ENCODE measurements at places on chromosomes 5 and 9.

DNA sequence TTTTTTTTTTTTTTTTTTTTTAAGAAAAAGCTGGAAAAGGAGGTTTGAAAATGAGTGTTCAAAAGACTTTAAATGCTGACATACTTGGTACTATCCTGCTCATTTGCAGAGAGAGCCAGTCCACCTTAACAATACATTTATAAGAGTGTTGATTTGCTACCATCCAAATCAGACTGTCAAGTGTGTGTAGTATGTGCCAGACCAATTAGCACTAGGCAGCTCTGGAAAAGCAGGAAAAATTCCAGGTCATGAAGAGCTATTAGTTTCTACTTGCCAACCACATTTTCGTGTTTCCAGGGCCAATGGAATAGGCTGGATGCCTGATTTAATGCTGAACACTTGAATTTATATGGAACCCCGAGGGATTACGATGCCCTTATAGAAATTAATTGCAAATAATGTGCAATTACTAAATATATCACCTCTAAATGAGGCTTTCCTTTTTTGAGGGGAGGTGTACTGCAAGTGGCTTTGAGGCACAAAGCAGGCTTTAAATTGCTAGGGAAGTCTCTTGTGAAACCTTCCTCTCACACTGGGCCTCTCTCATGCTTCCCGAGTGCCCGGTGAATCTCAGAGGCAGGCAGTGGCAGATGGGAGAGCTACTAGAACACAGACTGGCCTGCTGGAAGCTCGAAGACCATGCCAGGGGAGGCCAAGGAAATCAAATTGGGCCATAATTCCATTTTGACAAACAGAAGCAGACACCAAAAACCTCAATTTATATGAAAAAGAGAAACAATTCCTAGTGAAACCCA, 178.7 kb downstream of the PPP2R2B start:
- no peak for DNase-seq

DNA sequence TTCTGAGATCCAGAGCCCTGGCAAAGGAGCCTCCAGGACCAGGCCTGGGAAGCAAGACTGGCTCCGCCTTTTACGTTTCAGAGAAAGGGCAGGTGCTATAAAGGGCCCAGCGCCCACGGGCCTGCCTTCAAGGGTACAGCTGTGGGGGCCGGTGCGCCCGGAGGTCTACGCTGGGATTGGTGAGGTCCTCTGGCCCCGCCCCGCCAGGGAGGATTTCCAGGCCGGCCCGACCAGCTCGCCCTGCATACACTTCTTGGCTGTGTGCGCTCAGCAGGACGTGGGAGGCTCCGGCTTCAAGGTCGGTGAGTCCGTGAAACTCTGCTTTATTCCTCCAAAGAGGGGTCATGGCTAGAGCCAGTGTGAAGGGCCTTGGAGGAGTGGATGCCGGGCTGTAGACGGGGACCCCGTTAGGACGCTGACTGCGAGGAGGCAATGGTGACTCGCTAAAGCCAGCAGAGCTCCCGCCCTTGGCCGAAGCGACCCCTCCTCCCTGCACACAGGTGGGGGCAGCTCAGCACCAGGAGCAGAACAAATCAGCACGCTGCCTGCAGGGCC, at the start of gene CKMT2:
TSS of gene CKMT2 (plus strand) at position 243 of the 555 bp plus-strand sequence. CDS start 17,811 bp downstream, outside the sequence.
- no peak for DNase-seq

GRCh38 chr9:107368696-107369095, 85.6 kb downstream of the RAD23B start:
- no peak for DNase-seq

GRCh38 chr5:68894673-68895072, 199.1 kb upstream of the SLC30A5 start:
- no peak for DNase-seq

DNA sequence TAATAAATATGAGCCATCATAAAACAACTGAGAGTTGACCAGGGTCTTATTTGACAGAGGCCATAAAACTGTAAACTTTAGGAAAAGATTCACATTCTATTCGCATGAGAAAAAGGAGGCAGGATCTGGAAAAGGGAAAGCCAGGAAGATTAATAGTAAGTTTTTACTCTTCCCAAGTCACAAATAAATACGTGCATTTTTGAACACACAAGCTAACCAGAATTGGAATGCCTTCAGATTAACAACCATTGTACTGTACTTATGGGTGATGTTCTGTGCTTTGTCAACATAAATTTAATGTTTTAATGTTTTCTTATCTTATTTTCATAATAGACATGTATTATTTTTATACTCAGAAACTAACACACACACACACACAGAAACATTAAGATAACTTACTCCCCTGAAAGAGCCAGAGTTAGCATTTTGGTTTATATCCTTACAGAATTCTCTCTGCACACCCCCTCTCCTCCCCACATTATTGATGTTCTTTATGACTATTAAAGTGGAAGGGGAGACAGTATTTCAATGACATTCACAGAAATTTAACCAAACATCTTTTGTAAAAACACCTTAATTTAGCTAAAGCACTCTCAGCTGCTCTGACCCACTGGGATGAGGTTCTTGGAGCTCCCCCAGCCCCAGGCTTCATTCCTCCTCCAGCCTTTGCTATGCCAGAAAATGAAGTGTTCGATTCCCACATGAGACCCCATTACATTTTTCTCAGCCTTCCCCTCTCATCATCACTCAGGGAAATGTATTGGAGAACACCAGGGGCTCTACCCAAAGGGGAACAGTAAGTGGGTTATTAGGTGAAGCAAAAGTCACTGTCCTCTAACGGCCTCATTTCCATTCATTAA, 155.5 kb downstream of the ESM1 start:
- no peak for DNase-seq

DNA sequence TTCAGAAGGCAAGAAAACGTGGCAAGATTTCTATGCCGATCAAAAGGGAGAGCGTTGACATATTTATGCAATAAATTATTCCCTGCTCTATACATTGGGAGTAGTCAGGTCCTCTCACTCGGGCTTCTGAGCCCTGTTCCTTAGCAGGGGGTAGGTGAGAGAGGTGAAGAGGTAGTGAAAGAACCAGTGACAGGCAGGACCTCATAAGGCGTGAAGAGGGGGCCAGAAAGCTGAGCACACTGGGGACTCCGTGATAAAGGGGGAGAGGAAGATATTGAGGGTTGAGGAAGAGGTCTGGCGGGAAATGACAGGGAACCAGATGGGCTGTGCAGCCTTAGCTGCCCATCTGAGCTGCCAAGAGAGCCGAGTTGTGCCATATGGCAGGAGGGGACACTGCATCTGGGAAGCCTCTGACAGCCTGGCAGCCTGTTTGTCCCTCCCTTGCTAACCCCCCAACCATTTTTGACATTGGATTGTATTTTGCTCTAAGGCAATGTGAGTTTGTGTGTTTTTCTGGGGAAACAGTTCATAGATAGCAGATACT, 782 bp upstream of the CDC20B start:
- no peak for DNase-seq

GRCh38 chr9:1647776-1648175, 367.4 kb upstream of the SMARCA2 start:
- no peak for DNase-seq

DNA sequence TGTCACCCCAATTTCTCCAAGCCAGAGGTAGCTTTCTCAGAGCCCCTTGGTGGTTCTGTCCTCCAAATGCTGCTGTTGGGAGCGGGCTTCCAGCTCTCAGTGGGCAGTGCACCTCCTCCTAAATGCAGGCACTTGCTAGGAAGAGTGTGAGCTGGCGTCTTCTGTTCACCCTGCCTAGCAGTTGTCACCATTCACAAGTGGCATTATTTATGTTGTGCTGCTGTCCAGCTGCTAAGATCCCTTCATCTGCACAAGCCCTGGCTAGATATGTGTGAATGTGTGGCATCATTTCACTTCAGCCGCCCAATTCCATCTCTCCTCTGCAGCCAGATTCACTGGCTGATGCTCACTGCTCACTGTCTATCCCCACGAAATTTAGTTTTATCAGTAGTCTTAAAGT, 43.7 kb downstream of the SLC36A1 start:
- DNase-seq, result no peak

- no peak for DNase-seq
These were observed 61.4 kb downstream of the FBXW11 start for GRCh38 chr5:171945066-171945465.

DNA sequence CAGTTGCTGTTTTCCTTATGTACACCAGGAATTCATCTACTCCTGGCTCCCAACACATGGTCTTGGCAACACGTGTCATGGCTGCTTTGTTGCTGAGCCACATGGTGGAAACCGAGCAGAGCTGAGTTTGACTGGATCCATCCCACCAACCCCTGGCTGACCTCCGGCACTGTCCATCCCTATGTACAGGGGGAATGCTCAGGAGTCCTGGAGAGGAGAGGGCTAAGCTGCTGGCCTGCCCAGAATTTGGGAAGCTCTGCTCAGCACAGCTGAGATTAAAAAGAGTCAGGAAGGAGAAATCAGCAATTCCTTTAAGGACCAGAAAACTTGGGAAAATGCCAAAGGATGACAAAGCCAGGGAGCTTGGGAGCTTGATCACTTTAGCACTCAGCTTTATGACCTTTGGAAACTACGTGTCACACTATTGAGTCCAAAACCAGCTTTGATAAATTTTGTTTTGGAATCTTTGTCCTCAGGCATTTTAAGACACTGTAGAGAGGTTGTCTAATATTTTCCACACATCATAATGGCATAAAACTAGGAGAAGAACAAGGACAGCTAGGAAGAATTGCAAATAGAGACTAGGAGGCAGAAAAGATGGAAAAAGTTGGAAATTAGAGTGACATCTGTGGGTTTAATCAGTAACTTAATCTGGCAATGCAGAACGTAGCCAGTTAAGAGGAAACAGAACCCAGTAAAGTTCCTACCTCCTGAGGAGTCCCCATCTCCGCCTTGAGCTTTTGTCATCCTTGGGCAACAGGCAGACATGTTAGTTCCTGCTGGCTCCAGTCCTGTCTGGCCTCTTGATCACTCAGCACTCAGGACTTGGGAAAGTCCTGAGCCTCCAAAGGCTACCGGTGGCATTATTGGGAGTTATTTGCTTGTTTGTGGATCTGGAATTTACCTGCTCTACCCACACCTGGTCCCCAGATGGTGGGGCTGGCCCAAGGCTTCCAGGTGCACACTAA, 62.5 kb upstream of the PLPP1 start:
- no peak for DNase-seq

- no peak for DNase-seq
These were observed 1.3 kb downstream of the BRD9 start for GRCh38 chr5:891117-891836.

DNA sequence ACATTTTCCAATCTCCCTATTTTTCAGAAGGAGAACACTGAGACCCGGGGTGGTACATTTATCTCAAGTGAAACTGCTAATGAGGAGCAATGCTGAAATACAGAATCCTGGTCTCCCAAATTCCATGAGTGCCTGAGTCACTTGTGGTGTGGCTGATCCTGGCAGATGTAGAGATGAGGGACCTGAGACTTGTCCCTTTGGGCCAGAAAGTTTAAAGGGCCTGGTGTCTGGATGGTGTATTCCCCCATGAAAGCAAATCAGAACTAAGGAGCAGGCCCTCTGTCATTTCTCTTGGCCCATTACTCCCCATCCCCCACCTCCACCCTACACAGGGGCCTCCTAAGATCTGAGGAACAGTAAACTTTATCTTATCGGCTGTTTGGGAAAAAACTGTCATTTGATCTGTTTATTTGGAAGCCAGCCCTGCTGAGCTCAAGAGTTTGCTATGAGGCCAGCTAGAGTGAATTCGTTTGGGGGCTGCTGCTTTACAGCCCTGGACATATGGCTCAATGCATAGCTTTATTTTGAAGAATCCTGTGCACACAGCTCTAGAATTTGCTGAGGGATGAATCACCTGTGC, 140.3 kb downstream of the LHFPL2 start:
- DNase-seq, result no peak

- DNase-seq, result no peak
These were observed 325.4 kb downstream of the RFX3 start for GRCh38 chr9:3200331-3200774.

DNA sequence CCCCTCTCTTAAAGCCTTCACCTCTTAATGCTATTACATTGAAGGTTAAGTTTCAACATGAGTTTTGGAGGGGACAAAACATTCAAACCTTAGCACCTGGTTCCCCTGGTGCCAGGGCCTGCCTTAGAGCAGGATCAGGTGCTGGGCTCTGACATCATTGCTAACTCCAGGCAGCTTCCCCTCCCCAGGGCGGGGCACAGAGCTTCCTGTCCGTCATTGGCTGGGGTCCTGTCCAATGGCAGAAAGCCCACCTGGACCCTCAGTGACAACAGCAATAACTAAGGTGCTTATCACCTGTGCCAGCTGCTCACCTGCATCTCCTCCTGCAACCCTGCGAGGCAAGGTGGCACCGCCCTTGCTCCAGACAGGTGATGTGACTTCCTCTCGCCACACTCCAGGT, 177.4 kb downstream of the NSG2 start:
- DNase-seq, result no peak

- DNase-seq, result no peak
These were observed 30.9 kb downstream of the YIPF5 start for GRCh38 chr5:144139586-144139985.

DNA sequence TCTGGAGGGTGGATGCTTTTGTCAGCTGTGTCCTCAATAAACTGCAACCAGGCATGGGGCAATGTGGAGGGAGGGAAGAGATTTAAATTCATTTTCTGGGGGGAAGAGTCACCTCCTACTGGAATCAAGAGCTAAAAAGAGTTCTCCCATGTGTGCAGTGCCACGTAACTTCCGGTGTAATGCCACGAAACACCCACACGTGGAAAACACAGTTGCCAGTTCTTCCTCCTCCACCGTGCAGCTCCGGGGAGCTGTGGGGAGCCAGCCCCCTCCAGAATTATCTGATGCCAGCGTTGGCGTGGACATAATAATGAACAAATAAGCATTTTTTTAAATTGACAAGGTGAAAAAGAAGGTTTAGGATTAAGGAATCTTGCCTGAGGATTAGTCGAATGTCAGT, 32.1 kb upstream of the MED10 start:
- no peak for DNase-seq

GRCh38 chr9:136584401-136584932, 38.6 kb upstream of the NOTCH1 start:
- DNase-seq, result no peak

DNA sequence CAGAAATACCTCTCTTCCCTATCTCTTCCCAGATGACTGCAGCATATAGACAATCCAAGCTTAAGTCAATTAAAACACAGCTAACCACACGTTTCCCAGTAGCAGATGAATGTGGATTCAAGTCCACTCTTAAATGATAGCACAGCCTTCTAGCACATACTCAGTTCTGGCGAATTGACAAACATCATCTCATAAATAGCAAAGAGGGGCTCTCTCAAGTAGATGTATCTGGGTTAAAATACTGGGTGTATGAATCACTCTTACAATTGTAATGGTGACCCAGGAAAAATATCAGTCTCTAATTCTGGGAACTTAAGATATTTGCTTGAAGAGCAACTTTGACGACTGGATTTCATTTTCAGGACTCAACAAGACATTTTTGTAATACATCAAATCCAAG, 67.0 kb upstream of the HAPLN1 start:
- DNase-seq, result no peak

DNA sequence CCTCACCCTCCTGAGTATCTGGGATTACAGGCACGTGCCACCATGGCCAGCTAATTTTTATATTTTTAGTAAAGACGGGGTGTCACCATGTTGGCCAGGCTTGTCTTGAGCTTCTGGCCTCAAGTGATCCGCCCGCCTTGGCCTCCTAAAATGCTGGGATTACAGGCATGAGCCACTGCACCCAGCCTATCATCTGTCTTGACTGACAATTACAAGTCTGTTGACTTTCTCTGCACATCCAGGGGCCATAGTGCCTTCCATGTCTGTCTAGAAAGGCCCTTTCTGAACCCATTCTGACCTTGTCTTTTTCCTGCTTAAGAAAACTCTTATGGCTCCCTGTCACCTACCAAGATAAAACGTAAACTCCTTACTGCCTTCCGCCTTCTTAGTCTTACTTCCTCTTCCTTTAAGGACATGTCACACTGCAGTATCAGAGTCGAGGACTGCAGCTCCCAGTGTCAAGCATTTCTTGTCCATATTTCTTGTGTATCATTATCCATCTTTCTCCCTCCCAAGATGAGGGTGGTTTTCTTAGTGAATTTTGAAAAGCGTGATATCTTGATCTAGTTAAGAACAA, 49.9 kb upstream of the SHB start:
- no peak for DNase-seq
